SW480 (cell line): ENCODE measurements at places on chromosomes 6 and 20.

DNA sequence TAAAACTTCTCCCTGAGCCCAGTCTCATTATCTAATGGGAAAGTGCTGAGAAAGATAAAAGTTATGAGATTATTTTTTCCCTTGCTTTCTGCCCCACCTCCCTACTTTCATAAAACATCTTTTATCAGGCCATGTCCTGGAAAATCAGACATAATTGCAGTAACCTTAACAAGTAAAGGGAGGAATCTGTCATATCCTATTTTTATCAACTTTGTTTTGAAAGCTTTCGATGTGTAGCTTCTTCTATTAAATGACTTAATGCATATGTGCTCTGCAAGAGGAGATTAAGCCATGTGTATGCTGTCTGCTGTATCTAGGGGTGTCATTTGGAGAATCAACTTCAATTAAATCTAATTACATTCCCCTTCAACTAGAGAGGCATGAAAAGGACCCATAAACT, 408.9 kb downstream of the CBLN4 start:
- no peak for DNase-seq

GRCh38 chr6:84416043-84416657, 188.7 kb upstream of the CEP162 start:
- DNase-seq: no peak

DNA sequence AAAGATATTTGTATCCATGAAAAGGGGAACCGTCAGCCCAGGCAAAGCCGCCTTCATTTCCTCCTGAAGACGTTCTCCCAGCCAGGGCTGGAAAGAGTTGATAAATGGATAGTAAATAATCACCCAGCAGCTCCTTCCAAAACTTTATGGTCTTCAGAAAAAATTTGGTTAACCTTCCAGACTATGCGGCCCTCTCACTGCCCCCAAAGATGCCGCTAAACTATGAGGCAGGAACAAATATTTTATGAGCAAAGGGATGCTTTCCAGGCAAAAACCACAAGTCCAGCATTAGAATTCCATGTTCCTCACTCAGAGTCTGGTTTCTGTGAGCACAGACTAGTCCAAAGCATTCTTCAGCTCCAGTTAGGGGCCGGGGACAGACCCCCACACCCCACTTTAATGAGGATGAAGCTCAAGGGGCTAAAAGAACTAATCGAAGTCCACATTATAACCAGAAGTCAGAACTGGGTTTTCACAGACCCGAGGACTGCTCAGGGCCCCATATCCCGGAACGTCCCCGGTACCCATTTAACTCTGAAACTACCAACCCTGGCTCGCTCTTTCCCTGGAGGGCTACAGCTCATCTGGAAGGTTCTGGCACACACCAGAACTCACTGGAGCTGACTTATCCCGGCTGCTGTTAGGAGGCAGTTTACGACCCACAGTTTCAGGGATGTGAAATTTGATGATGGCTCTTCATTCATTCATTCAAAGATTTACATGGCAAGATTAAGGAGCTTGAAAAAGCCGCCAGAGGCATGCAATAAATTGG, 29.4 kb downstream of the BMP7 start:
- no peak for DNase-seq

GRCh38 chr20:53492212-53492611, 101.4 kb downstream of the ZNF217 start:
- DNase-seq: no peak

DNA sequence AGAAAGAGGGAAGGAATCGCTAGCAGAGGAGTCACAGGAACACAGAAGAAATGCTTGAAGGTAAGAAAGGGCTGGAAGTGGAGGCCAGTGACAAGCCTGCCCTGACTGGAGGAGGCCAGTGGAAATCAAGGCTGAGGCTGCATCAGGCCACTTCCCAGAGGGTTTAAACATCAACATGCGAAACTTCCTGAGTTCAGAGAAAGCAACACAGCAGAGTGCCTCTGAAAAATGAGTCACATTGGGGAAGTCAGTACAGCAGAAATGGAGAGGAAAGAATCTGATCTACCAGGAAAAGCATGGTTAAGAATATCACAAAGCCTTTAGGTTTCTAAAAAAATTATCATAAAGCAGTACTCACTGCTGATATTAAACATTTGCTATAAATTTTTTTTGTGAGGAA, 23.3 kb downstream of the NAPB start:
- no peak for DNase-seq

GRCh38 chr6:111552241-111552744, 53.4 kb downstream of the TRAF3IP2 start:
- peak; percentile 65 for DNase-seq

DNA sequence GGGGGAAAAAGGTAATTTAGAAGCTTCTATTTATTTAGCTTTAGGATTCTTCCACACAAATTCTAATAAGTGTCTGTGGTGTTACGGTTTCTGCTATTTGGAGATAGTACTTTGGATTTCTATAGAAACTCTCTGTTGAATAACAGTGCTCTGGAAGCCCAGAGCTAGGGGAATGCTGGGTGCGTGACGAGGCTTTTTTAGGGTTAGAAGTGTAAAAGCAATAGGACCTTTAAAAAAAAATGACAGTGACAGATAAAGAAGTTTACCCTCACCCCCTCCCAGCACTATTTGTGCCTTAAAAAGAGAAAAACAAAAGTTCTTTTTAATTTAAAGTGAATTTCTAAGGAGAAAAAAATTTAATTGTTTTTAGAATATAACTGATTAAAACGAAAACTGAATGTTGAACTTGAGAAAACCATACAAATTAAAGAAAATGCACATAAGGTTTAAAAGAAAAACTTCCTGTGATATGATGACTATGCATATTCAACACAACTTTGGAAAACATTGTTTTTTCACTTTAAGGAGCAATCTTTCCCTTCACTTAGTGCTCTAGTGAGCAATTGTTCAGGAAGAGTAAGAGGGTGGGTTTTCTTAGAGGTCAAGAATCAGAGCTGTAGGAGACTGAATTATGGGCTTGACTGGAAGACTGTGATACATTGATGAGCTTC, 89.6 kb upstream of the RIPOR2 start:
- no peak for DNase-seq

- DNase-seq: no peak
Observed at GRCh38 chr20:47524015-47524784, 22.5 kb downstream of the NCOA3 start.

GRCh38 chr20:59565768-59566461, 38.4 kb upstream of the PHACTR3 start:
- no peak for DNase-seq

- no peak for DNase-seq
Observed at GRCh38 chr6:160104821-160105517, 16.6 kb upstream of the SLC22A1 start.

DNA sequence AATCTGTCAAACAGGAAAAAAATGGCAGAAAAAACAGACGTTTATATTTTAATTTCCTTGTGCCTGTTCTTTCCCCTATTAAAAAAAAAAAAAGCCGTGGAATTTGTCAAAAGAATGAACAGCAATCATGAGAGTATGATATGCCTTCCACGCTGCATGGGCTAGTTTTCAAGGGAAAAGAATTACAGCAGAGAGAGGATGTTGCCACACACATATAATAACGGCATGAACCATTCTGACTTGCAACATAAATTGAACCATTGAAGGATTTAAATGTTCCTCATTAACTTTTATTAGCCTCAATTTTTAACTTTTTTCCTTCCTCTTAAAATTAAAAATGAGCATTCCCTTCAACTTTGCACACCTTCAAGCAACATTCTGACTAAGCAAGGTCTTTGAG, 301.8 kb downstream of the FOXC1 start:
- DNase-seq: no peak

DNA sequence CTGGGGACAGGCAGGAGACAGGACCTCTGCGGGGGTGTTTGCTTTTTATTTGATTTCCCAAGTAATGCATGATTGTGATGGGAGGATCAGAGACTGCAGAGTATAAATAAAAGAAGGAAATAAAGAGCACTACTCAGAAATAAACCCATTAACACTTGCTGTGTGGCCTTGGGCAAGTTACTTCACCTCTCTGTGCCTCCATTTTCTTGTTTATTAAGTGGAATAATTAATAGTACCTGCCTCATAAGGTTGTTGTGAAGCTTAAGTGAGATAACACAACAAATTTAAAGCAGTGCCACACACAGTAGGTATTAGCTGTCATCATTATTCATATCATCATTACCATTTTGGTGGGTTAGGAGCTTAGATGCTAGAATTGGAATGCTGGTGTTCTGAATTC, 8.1 kb downstream of the CEBPB start:
- no peak for DNase-seq

DNA sequence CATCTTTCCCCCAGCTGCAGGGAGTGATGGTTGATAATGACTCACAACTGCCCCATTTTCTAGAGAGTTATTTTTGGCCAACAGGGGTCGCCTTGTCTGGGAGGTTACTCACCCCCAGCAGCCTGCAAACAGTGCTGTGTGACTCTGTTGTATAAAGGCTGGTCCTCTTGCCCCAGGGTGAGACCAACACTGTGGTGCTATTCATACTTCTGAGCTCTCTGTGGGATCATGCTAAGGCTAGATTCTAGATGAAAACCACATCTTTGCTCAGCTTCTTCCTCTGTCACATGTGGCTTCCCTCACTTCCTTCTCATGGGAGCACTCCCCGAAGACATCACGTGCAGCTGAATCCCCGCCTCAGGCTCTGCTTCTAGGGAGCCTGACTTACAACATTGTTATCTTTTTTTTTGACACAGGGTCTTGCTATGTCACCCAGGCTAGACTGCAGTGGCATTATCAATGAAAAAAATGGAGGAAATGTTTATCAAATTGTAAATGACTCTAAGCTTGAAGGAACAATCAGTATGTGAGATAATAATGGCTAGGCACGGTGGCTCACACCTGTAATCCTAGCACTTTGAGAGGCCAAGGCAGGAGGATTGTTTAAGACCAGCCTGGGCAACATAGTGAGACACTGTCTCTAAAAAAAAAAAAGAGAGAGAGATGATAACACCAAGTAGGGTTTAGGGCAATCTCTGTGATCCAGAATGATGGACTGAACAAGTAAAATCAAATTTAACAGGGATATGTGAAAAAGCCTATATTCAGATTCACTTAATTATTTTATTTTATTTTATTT, 55.7 kb upstream of the SLC23A2 start:
- peak; percentile 49 for DNase-seq

- no peak for DNase-seq
Observed at GRCh38 chr6:139508023-139508422, 133.6 kb upstream of the CITED2 start.

DNA sequence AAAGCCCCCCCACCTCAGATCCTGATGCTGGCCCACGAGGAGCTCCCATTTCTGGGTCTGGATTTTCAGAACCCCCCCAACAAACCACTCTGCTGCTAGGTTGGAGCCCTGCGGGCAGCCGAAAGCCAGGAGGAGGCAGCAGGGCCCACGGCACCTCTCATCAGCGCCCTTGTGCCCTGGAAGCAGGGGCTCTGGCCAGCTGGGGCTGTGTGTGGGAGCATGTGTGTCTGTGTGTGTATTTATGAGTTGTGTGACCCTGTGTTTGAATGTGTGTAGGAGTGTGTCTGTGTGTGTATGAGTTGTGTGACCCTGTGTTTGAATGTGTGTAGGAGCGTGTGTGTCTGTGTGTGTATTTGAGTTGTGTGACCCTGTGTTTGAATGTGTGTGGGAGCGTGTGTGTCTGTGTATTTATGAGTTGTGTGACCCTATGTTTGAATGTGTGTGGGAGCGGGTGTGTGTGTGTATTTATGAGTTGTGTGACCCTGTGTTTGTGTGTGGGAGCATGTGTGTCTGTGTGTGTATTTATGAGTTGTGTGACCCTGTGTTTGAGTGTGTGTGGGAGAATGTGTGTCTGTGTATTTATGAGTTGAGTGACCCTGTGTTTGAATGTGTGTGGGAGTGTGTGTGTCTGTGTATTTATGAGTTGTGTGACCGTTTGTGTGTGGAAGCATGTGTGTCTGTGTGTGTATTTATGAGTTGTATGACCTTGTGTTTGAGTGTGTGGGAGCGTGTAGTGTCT, 18.9 kb downstream of the SLC17A9 start:
- DNase-seq: no peak

GRCh38 chr6:89553431-89553830, 85.1 kb downstream of the LYRM2 start:
- DNase-seq: no peak

- no peak for DNase-seq
Observed at GRCh38 chr20:50758992-50759391, 27.6 kb downstream of the PARD6B start.

- DNase-seq: no peak
Observed at GRCh38 chr6:145423936-145424335, 311.4 kb downstream of the EPM2A start.

DNA sequence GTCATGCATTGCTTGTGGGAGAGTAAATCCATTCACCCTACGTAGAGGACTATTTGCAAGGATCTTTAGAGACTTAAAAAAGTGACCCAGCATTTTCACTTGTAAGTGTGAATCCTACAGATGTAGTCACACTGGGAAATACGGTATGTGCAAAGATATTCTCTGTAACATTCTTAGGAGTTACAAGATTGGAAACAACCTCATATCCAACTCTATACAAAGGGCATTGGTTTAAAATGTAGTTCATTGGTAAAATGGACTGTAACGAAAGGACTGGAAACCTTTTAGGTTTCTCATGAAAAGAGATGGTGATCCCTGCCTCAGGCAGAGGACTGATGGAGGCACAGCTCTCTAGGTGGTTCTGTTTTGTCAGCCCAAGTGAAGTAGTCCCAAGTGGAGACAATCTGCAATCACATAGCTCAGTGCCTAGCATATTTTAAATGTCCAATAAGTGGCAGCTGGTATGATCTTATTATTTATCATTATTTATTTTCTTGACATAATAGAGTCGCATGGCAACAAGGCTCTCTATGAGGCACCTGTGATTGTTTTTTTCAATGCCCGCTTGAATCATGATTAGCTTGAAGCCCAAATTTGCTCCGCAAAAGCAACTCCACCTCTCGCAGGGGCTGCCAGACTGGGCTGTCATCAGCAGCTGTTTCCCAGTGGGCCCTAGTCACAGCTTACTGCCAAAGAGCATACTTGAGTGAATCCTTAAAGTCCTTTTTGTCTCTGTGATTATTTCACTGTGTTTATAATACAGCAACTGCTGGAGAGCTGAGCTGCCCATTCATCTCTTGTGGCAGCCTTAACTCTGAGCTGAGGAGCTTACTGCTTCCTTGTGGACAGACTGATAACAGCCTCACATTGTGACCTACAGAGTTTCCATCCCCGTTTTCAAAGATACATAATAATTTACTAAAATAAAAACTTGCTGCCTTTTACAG, 19.8 kb upstream of the ENPP1 start:
- no peak for DNase-seq

DNA sequence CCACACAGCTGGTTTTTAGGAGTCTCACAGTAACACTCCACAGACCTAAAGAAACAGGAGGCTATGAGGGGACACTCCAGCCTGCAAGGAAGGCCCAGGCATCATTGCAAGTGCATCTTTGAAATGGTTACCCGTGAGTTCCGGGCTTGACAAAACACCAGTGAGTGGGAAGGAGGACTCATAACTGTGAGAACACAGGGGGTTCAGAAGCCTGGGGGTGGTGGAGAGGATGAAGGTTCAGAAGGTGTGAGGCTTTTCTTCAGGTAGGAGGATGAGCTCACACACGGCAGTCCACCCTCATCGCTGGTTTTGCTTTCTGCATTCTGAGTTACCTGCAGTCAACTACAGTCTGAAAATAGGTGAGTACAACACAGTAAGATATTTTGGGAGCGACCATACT, 39.9 kb downstream of the MAP7 start:
- DNase-seq: no peak

- DNase-seq: no peak
Observed at GRCh38 chr6:100433726-100434435, 30.8 kb downstream of the SIM1 start.

GRCh38 chr6:35833536-35833935, 28.4 kb downstream of the LHFPL5 start:
- DNase-seq: no peak
